ENCODE measurements at places on chromosomes 1 and 21. TPM values are rescaled to one million over a fixed set of nuclear protein-coding genes. Genes with fewer than 3 reads are reported as not detected.

Gene TMEM269
- 1.0 TPM for total RNA-seq

- no peak for DNase-seq
Observed at GRCh38 chr1:217188280-217189237, 442.3 kb downstream of the GPATCH2 start.

DNA sequence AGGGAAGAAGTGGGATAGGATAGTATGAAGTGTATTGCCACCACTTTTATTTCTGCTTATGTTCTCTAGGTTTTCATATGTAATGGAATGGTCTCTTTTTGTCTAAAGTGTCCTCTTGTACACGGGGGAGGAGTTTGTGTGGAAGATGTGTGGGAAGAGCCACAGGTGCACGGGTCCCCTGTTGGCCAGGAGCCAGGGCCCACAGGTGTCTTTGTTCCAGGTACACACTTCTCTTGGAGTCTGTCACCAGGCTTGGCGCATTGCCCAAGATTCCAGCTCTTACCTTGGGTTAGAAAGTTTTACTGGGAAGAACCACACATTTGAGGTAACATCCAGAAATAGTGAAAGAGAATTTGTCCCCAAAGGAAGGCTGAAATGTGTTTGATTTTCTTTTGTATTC, 10.5 kb downstream of the TENT5C start:
- no peak for DNase-seq

DNA sequence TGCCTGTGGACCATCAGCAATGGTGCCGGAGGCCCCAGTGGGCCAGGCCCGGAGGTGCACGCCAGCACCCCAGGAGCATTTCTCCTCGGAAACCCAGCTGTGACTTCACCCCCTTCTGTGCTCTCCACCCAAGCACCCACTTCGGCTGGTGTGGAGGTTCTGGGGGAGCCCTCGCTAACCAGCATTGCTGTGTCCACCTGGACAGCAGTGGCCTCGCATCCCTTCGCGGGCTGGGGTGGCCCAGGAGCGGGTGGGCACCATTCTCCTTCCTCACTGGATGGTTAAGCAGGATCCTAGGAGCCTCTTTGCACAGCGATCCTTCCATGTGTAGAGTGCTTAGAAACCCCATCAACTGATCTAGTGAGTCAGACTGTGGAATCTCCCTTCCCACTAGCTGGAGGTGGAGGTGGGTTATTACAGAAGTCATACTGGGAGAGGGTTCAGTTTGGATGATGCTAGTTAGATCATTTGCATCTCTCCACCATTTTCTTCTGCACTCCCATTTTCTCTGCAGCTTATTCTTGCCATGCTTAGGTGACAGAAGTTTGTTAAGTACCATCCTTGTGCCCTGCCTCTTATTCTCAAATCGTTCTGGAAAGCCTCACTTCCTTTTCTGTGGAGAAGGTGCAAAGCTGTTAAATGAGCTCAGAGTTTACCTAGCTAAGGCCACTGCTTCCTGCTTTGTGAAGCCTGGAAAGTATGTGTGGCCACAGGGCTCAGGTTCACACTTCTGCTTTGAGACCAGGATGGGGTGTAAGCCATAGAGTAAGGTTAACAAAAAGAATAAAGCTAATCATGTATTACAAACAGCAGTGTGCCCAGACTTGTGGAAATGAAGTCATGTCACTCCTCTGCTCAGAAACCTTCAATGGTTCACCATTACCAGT, 32.3 kb downstream of the TBX19 start:
- DNase-seq, result no peak

Gene KCNA10
- not detected for total RNA-seq

GRCh38 chr1:155847823-155848529, 9.0 kb downstream of the GON4L start:
- DNase-seq, result no peak

Gene MPL
- 0.76 TPM for total RNA-seq

DNA sequence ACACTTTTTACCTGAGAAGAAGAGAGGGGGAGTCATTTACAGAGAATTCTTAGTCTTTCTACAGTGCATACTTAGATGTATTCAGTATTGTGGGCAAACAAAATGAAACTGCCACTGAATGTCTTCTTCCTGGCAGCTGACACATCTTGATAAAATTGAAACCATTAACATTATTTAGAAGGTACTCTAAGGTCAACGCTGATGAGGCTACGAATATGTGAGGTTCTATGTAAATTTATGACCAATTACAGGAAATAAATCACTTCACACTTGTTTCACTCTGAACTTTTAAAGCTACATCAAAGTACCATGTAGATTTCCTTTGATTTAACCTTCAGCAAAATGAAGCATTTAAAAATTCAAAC, 51.3 kb upstream of the GFI1 start:
- DNase-seq, result no peak

Gene DMBX1
- 0.79 TPM for total RNA-seq
